GM19239 (cell line): ENCODE measurements at places on chromosomes 6 and 20.

DNA sequence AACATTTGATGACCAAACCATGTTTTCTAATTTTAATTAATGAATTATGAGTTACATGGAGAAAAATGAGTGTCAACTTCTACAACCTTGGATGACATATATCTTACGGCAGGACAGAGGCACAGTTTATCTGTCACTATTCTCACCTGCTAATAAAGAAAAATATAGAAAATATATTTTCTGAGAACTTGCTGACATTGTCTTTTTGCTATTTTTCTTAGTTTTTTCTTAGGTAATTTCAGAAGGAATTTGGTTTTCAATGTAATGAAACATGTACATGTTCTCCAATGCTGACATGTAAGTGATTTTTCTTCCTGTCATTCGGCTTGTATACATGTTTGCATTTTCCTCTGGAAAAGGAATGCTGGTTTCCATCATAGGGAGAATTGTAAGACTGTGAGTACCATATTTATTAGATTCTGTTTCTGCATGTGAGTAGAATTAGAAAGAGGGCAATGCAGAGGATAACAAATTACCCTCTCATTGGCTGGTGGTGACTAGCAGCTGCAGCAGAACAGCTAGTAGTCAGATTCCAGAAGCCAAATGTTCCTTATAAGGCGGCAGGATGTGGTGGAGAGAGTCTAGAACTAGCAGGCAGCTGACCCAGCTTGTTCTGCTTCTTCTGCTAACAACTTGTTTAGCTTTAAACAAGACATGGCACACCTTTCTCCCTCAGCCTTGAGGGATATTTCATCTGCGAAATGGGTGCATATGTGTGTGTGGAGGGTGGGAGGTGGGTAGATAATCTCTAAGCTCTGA is 132.8 kb upstream of the SPACA1 start:
- DNase-seq, result no peak

DNA sequence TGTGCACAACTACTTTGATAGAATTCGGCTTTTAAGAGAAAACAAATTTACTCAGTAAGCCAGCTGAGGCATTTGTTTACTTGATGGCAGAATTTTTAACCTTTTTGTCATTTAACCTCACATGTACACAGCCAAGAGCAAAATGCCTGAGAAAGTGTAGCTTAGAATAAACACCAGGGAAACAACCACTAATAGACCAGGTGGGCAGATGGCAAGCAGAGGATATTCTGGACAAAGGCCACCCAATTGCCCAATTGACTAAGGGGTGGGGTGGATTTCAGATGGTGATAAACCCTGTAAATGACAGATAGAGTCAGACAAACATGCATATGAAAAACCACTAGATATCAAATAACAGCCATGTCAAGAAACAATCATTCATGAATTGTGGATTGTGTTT is 190.7 kb upstream of the FBXL4 start:
- no peak for DNase-seq

DNA sequence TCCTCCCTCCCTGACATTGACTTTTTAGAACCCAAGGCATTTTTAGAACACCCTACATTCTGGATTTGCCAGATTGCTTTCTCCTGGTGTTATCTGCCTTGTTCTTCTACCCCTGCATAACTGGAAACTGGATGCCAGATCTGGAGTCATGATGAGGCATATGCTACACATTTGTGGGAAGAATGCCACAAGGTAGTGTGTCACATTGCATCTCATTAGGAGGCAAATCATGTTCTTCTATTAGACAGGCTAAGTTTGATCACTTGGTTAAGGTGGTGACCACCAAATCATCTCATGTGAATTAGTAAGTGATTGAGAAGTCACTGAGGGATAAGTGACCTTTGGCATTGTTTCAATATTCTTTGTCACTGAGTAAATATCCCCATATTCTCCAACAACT is 12.9 kb upstream of the NKX2-2 start:
- no peak for DNase-seq

GRCh38 chr6:127146932-127147331 is 28.5 kb downstream of the RSPO3 start:
- DNase-seq, result no peak

GRCh38 chr6:166782520-166782919 is 155.5 kb upstream of the RPS6KA2 start:
- no peak for DNase-seq

DNA sequence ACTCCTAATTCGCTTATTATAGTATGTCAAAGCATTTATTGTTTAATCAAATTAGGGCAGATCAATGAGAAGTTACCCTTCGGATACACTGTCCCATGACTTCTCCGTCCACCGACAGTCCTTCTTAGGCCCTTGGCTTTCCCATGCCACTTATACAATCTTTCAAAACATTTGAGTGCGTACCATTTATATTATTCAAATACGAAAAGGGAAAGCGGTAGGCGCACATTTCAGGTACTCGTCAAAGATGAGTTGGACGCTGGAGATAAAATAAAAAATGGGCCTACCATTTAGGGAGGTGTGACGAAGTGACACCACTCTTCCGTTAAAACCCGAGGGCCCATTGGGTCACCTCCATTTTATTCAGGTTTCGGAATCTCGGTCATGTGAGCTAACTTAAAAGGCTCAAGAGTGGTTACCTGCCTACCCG is 542 bp upstream of the AFG1L start:
- DNase-seq, result no peak

DNA sequence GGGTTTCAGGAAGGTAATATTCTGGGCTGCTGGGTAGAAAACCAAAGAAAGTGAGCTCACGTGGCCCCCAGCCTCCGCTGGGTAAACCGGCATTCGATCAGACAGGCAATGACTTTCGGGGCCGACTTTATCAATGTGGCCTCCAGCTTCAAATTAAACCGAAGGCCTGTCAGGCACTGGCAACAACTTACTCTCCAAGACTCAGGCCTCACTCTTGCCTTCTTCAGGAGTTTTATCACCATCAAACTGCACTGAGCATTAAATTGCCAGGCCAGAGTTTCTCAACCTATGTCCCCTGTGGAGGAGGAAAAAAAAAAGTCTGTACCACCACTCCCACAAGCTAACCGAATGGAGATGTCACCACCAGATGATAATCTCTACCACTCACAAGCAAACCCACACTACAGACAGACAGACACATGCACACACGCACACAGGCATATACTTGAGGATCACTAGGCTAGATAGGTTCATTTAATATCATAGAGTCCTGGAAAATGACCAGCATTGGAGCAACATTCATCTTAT is 1.1 kb upstream of the MBOAT1 start:
- no peak for DNase-seq

- DNase-seq, result no peak
Measured at GRCh38 chr20:62022575-62023139, 43.0 kb downstream of the TAF4 start.
